ENCODE measurements at places on chromosomes 12 and 14. TPM values are rescaled to one million over a fixed set of nuclear protein-coding genes. Genes with fewer than 3 reads are reported as not detected.
A peak's percentile ranks its signal among the peaks of the same experiment; 100 is the strongest.

GRCh38 chr14:105201156-105201924 is 20.2 kb upstream of the NUDT14 start:
- H3K4me1 ChIP-seq = peaks cover 32% of the 10 kb centered on the region
- H3K27me3 ChIP-seq = peaks cover 65% of the 10 kb centered on the region
- no peak overlapping the region for H3K4me3 ChIP-seq
- DNase-seq = no peak
- H3K27ac ChIP-seq = no peak overlapping the region

The TRIM9 gene
- total RNA-seq = 9.2 TPM

The SSTR1 gene
- 7.5 TPM for total RNA-seq

DNA sequence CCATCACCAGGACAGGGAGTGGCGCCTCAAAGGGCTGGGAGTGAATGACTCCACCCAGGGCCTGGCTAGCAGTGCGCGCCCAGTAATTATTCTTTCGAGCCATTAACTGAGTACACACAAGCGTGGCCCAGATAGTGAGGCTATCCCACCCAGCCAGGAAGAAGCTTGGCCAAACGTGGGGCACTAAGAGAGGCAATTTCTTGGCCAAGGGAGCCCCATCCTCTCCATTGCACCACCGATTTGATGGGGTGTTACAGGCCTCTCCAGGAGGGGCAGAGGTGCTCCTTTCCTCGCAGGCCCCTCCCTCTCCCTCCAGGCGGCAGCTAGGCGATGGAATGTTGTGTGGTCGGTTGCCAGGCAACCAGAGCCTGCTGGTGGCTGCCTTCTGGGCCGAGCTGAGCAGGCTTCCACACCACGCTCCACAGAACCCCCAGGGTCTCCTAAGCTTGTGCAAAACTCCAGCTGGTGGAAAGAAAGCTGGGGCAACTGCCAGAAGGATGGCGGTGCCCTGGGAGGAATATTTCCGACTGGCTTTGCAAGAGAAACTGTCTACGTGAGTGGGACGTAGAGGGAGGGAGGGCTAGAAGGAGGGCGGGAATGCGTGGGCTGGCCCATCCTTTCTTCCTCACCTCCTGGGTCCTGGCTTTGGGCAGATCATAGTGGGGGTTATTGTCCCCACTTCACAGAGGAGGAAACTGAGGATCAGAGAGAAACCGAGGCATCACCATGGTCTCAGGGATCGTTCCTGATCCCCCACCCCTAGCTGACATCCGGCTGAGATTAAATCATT is at the start of gene CFAP73:
Gene CFAP73, plus strand, starts transcription at position 364 of the 790 bp plus-strand sequence. Its CDS starts 134 bp downstream, at position 498.
- peaks cover 36% of the 10 kb centered on the region for H3K27me3 ChIP-seq
- peak; percentile 71 for DNase-seq
- no peak within 1 kb of the TSS for H3K4me3 ChIP-seq
- H3K4me1 ChIP-seq = peaks cover 10% of the 10 kb centered on the region
- no peak within 1 kb of the TSS for H3K27ac ChIP-seq
- no peaks in the 10 kb centered on the region for H3K36me3 ChIP-seq

- H3K36me3 ChIP-seq = no peaks in the 10 kb centered on the region
- DNase-seq = no peak
- H3K27ac ChIP-seq = no peak overlapping the region
- H3K4me3 ChIP-seq = no peak overlapping the region
These were observed 99.3 kb downstream of the CACNA1C start for GRCh38 chr12:2152134-2152533.

- peak overlapping the region; percentile 96 for H3K27ac ChIP-seq
- H3K27me3 ChIP-seq = no peaks in the 10 kb centered on the region
- peaks cover 18% of the 10 kb centered on the region for H3K36me3 ChIP-seq
- no peak overlapping the region for H3K4me3 ChIP-seq
- peaks cover 64% of the 10 kb centered on the region for H3K4me1 ChIP-seq
These were observed 7.0 kb downstream of the CCND2 start for GRCh38 chr12:4280351-4281163.

GRCh38 chr12:105047308-105047707 is 37.0 kb downstream of the ALDH1L2 start:
- no peaks in the 10 kb centered on the region for H3K4me1 ChIP-seq
- no peaks in the 10 kb centered on the region for H3K27me3 ChIP-seq
- no peak overlapping the region for H3K27ac ChIP-seq
- no peak overlapping the region for H3K4me3 ChIP-seq
- H3K36me3 ChIP-seq = no peaks in the 10 kb centered on the region
- no peak for DNase-seq

The ZNF10 gene
- 2.6 TPM for total RNA-seq

The LHX5 gene
- not detected for total RNA-seq

DNA sequence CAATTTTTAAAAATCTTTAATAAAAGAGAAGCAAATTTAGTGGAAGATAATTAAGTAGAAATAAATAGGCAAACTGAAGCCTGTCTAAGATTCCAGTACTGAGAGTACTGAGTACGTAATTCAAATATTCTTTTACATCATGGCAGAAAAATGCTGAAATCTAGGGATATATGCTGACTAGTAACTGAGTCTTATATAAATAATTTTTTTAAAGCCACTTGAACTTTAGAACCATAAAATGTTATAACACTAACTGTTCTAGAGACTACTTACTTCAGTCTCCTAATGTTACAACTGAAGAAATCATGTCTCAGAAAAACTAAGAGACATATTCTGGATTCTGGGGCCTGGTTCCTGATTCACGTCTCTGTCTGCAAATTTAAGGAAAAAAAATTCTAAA is 230.6 kb upstream of the PLEKHG7 start:
- no peaks in the 10 kb centered on the region for H3K27me3 ChIP-seq
- peaks cover 10% of the 10 kb centered on the region for H3K4me1 ChIP-seq
- H3K36me3 ChIP-seq = no peaks in the 10 kb centered on the region

DNA sequence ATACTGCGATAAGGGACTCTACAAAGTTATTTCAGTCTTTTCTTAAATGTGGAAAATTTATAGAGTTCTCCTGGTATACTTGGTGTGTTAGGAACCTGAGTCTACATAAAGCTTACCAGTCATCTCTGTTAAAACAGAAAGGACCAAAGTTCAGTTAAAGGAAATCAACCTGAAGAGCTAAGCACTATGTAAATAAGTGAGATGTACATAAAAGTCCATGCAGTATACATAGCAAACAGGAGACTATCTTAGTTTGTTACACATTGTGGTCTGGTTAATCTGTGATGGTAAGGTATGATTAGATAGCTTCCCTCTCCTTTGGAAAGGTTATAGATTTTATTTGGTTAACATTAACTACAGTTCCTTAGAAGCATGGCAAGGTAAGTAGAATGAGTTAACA is 75.9 kb downstream of the ATP2B1 start:
- no peaks in the 10 kb centered on the region for H3K36me3 ChIP-seq
- H3K4me1 ChIP-seq = peaks cover 3% of the 10 kb centered on the region
- H3K27me3 ChIP-seq = no peaks in the 10 kb centered on the region
- no peak overlapping the region for H3K4me3 ChIP-seq

DNA sequence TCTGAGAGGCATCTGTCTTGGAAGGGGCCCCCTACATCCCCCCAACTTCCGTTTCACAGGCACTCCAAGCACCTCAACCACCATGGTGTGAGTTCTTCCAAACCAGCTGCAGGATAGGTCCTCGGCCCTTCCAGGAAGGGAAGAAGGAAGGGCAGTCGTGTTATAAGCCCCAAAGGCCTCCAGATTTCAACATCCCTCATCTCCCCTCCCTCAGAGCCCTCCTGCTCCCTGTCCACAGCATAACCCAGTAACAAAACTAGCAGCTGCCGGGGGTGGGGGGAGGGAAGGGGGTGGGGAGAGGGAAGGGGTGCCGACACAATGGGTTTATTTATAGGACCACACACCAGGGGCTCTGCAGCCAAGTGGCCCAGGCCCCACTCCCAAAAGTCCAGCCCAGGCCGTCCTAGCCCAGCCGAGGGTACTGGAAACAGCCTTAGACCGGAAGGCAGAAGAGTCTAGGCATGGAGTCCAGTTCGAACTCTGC is 18.3 kb downstream of the NCKAP5L start:
- no peaks in the 10 kb centered on the region for H3K36me3 ChIP-seq
- peak overlapping the region; percentile 73 for H3K27ac ChIP-seq
- no peak overlapping the region for H3K4me3 ChIP-seq
- H3K27me3 ChIP-seq = no peaks in the 10 kb centered on the region
- DNase-seq = no peak

GRCh38 chr12:104768033-104768432 is 190.1 kb downstream of the SLC41A2 start:
- H3K4me1 ChIP-seq = no peaks in the 10 kb centered on the region
- no peak overlapping the region for H3K27ac ChIP-seq
- H3K4me3 ChIP-seq = no peak overlapping the region

GRCh38 chr12:111953455-111953854 is 59.5 kb downstream of the TMEM116 start:
- no peak overlapping the region for H3K4me3 ChIP-seq
- no peaks in the 10 kb centered on the region for H3K27me3 ChIP-seq
- DNase-seq = no peak

DNA sequence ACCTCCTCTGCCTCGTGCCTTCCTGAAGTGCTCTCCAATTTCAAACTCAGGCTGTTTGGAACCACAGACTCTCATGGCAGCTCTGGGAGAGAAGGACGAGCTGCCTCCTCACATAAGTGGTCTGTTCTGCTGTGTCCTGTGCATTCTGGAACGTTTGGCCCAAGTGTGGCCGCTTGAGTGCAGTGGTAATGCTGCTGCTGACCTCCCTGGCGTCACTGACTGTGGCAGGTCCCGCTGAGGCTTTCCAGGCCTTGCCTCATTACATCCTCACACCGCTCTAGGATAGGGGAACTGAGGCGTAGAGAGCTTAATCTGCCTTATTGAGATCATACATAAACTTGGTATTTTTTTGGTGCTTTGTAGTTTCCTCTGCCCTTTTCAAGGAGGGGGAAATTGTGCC is 14.2 kb downstream of the CCDC92 start:
- no peaks in the 10 kb centered on the region for H3K36me3 ChIP-seq
- H3K27me3 ChIP-seq = no peaks in the 10 kb centered on the region
- no peak overlapping the region for H3K4me3 ChIP-seq

GRCh38 chr12:85616201-85616600 is 220.0 kb downstream of the RASSF9 start:
- no peaks in the 10 kb centered on the region for H3K27me3 ChIP-seq
- DNase-seq = no peak
- H3K4me1 ChIP-seq = no peaks in the 10 kb centered on the region
- H3K27ac ChIP-seq = no peak overlapping the region
- no peak overlapping the region for H3K4me3 ChIP-seq

GRCh38 chr14:90460136-90460535 is 63.3 kb downstream of the CALM1 start:
- H3K27me3 ChIP-seq = no peaks in the 10 kb centered on the region
- no peak overlapping the region for H3K27ac ChIP-seq
- no peaks in the 10 kb centered on the region for H3K36me3 ChIP-seq

- DNase-seq = no peak
- no peak overlapping the region for H3K27ac ChIP-seq
- no peaks in the 10 kb centered on the region for H3K36me3 ChIP-seq
- no peaks in the 10 kb centered on the region for H3K4me1 ChIP-seq
- peaks cover 34% of the 10 kb centered on the region for H3K27me3 ChIP-seq
These were observed 10.1 kb downstream of the TCL1A start for GRCh38 chr14:95703805-95704204.

DNA sequence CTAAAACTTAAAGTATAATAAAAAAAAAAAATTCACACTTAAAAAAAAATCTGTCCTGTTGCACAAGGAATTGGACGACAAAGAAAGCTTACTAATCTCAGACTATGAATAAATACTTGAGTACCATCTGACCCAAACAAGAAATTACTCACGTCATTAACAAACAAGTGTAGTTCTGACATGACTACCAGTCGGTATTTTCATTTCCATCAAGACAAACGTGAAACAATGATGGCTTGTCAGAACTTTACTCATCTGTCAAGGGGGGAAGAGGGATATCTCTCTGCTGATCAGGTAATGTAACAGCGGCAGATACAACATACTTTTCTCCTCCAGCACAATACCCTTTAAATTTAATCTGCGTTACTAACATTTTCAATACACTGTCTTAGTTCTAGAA is 78.3 kb downstream of the CDK17 start:
- H3K36me3 ChIP-seq = peaks cover 4% of the 10 kb centered on the region
- DNase-seq = no peak
- no peaks in the 10 kb centered on the region for H3K27me3 ChIP-seq
- no peak overlapping the region for H3K27ac ChIP-seq
- no peaks in the 10 kb centered on the region for H3K4me1 ChIP-seq

DNA sequence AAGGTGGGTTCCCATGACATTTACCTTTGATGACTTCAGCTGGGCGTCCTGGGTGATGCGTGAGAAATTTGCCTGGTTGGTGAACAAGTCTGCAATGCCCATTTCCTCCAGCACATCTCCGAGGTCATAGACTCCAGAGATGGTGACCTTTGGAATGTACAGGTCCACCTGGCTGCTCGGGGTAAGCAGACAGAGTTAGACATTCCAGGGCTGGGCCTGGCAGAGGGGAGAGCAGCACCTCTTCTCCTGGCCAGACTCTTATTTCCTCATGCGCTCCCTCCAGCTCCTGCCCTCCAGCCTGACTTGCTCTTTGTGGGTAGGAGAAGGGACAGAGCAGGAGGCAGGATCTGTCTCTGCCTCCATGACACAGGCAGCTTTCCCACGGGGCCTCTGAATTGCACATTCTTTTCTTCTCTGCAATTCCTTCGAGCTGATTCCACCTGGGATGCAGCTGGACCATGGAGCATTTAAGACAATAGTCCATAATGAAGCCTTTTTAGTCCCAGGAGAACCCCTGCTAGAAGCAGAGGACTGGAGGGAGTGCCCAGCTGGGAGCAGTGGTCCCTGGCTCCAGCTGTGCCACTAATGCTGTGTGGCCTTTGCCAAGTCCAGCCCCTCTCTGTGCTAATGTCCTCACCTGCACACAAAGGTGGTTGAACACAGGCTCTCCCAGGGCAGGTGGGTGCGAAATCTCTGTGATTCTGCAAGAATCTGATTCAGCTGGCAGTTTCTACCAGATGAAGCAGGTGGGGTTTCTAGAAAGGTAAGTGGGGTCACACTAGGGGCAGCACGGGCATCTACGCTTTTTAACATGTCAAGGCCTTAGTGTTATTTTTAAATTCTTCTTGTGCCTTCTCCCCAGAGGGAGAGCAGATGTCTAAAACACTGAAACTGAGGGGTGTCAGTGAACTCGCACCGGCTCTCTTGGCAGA is 13.2 kb upstream of the SERPINA10 start:
- no peak overlapping the region for H3K27ac ChIP-seq
- H3K4me3 ChIP-seq = no peak overlapping the region
- no peaks in the 10 kb centered on the region for H3K4me1 ChIP-seq
- H3K27me3 ChIP-seq = no peaks in the 10 kb centered on the region

DNA sequence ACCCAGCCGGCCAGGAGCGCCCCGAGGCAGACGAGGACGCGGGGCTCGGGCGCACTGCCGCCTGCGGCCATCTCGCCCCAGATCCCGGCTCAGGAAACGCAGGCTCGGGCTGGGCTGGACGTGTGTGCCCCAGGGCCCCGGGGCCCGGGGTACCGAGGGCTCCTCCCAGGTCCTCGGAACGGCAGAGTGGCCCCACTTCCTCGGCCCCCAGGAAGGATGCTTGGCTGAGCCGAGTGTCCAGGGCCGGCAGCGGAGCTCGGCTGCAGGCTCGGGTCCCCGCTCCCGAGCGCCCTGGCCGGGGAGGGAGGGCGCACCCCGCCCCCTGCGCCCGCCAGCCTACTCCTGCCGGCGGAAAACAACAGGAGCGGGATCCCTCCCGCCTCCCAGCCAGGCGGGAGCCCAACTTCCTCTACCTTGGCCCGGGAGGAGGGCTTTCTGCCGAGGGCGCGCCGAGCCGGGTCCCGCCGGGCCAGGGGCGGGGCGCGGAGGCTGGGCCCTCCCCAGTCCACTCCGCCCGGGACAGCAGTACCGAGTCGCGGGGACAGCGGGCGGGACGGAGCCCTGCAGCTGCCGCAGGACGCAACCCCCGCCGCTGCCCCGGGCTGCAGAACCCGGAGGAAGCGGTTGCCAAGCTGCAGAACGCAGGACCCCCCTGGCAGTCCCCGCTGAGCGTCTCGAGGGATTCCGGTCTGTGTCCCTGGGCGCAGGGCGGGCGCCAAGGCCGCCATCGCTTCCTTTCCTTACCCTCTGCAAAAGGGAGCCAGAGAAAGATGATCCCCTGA is at the start of gene VSIG10:
Gene VSIG10, minus strand, starts transcription at position 411 of the 782 bp plus-strand sequence. Its CDS starts 340 bp downstream, at position 71.
- peak; percentile 89 for DNase-seq
- peak within 1 kb of the TSS; percentile 85 for H3K4me3 ChIP-seq
- no peaks in the 10 kb centered on the region for H3K36me3 ChIP-seq
- peaks cover 12% of the 10 kb centered on the region for H3K4me1 ChIP-seq
- no peaks in the 10 kb centered on the region for H3K27me3 ChIP-seq

Data from transverse colon (tissue), 4 donors.